ENCODE measurements at places on chromosomes 7 and 10.
A peak's percentile ranks its signal among the peaks of the same experiment; 100 is the strongest.

DNA sequence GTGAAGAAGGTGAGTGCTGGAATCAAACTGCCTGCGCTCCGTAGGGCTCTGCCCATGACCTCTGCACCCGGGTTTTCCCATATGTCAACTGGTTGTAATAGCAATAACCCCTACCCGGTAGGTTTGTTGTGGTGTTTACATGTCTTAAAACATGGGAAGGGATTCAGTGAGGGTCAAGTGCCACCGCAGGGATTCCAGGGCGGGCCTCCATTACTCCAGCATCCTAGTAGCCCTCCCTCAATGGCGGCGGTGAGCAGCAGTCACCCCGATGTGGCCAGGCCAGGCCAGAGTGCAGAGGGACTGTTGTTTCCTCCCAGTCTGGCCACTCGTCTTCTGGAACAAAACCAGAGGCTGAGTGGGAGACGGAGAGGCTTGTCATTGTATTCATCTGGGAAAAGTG, 37.6 kb upstream of the ENO4 start:
- DNase-seq, result no peak

GRCh38 chr10:122709971-122710370, 10.3 kb upstream of the C10orf120 start:
- no peak for DNase-seq

- no peak for DNase-seq
Measured at GRCh38 chr10:88254091-88254490, 329.0 kb downstream of the RNLS start.

DNA sequence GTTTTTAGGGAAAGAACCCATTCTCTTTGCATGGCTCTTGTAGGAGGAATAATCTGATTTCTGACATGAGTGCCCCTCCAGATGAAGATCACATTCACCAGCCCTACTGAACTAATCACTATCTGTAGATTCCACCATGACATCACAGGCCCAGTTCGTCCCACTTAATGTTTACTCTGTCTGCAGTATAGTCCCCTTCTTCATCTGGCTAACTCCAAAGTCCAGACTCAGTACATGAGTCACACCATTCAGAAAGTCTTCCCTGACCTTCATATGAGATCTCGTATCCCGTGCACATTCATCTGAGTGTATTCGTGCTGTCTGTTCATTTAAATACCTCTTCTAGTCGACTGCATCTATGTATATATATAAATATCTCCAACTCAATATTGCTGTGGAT, 366.5 kb upstream of the AKR1E2 start:
- DNase-seq, result no peak

GRCh38 chr7:39027491-39027890, 49.8 kb downstream of the POU6F2 start:
- no peak for DNase-seq

DNA sequence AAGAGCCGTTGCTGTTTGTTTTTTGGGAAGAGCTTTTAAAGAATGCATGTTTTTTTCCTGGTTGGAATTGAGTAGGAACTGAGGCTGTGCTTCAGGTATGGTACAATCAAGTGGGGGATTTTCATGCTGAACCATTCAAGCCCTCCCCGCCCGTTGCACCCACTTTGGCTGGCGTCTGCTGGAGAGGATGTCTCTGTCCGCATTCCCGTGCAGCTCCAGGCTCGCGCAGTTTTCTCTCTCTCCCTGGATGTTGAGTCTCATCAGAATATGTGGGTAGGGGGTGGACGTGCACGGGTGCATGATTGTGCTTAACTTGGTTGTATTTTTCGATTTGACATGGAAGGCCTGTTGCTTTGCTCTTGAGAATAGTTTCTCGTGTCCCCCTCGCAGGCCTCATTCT, 31.6 kb downstream of the PFKFB3 start:
- no peak for DNase-seq

GRCh38 chr10:29772403-29772802, 137.6 kb upstream of the SVIL start:
- no peak for DNase-seq

GRCh38 chr7:82319674-82320118, 123.9 kb downstream of the CACNA2D1 start:
- peak; percentile 62 for DNase-seq

DNA sequence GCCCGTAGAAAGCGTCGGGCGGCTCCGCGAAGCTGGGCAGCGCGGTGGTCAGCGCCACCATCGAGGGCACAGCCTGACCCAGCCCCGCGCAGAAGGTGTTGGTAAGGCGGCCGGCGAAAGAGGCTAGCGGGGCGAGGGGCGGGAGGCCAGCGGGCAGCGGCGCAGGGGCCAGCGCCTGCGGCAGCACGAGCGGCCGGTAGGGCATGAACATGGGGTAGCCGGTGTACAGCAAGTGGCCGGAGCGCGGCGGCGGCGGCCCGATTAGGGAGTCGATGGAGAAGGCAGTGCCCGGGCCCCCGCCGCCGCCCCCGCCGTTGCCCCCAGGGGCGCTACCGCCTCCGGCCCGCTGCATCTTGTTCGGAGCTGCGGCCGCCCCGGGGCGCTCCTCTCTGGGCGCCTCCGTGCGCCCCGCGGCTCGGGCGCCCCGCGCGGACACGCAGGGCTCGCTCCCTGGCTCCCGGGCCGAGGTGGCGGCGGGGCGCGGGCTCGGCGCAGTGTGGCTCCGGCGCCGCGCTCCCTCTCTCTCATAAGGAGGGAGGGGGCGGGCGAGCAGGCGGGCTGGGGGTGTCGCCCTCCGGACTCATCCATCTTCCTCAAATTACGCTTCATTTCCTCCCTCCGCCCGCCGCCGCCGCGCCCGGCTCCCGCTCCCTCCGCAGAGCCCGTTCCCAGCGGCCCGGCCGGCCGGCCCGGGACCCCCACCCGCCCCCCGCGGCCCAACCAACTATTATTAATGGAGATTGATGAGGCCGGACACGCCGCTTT, at the start of gene GBX1:
Gene GBX1 (minus strand): TSS at position 498 of the 765 bp plus-strand sequence. CDS start 146 bp downstream, at position 352.
- no peak for DNase-seq

DNA sequence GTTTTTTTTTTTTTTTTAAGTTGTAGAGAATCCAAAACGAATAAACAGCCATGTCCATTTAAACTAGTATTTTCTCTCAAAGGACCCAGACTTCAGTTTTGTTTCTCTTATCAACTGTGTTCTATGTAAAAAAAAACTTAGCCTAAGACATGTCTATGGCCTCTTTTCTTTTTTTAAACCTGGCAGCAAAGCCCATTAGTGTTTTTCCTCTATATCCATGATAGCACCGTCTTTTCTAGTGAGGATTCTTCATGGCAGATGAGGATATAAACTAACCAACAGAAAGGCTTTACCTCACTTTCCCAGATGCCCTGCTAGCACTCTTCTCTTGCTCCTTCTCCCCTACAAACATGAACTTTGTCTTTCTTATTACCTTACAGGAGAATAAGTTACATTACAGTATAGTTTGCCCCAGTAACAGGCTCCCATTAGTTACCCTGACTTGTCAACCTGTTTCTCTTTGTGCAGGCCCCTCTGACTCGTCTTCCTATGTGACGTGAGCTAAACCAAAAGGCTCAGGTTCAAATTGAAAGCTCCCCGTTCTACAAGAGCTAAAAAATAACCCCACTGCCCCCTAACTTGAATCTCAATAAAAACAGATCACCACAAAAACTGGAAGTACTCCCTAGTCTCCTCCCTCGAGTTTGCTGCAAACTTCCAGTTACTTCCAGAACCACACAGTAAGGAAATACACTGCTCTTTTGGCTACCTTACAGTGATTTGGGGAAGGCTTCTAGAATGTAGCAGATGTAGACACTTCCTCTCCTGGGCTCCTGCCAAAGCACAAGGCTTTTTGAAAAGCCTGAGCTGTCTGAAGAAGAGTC, 20.1 kb downstream of the P4HA1 start:
- peak; percentile 65 for DNase-seq

GRCh38 chr7:155269766-155270585, 27.7 kb upstream of the INSIG1 start:
- DNase-seq, result no peak

DNA sequence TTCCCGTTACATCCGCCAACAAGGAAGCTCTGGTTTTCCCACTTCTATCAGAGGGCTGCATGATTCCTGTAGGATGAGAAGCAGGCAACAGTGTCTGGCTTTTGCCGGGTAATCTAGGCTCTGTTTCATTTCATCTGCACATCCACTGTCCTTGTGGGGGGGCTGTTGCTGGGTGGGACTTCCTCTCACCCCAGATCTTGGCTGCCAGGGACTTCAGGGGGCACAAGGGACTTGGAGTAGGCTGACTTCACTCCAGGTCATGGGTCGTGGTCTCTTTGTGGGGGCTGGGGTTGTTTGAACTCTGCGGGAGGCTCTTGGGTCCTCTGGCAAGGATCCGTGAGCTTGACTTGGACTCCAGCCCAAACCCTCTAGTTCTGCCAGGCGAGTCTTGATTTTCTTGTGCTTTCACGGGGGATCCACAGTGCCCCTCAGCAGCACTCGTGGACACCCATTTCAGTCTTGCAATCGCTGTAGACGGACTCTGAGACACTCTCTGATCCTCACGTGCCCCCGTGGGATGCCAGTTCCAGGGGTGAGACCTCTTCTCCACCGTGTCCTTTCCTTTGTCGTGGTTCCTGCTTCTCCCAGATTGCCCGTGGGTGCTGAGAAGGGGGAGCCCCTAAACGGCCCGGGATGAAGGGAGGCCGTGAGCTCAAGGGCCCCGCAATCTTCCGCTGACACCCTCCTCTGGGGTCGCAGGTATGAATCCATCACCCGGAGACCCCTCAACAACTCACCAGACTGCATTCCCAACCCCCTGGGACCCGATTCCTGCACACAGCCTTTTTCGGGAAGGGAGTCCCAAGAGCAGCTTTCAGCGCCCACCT, 21.4 kb upstream of the ZNF273 start:
- DNase-seq, result no peak

DNA sequence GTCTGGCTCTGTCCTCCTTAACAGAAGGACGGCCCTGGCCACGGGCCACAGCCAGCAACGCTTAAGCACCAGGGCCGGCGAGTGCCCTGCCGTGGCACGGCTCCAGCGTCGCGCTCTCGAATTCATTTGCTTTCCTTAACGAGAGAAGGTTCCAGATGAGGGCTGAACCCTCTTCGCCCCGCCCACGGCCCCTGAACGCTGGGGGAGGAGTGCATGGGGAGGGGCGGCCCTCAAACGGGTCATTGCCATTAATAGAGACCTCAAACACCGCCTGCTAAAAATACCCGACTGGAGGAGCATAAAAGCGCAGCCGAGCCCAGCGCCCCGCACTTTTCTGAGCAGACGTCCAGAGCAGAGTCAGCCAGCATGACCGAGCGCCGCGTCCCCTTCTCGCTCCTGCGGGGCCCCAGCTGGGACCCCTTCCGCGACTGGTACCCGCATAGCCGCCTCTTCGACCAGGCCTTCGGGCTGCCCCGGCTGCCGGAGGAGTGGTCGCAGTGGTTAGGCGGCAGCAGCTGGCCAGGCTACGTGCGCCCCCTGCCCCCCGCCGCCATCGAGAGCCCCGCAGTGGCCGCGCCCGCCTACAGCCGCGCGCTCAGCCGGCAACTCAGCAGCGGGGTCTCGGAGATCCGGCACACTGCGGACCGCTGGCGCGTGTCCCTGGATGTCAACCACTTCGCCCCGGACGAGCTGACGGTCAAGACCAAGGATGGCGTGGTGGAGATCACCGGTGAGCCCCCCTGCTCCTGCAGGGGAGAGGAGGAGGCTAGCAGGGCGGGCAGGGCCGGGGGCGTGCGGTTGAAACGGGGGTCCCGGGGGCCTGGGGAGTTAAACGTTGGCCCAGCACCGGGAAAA, at the start of gene HSPB1:
Gene HSPB1 (plus strand): TSS at position 327 of the 855 bp plus-strand sequence. CDS start 40 bp downstream, at position 367.
- DNase-seq, result peak; percentile 72

DNA sequence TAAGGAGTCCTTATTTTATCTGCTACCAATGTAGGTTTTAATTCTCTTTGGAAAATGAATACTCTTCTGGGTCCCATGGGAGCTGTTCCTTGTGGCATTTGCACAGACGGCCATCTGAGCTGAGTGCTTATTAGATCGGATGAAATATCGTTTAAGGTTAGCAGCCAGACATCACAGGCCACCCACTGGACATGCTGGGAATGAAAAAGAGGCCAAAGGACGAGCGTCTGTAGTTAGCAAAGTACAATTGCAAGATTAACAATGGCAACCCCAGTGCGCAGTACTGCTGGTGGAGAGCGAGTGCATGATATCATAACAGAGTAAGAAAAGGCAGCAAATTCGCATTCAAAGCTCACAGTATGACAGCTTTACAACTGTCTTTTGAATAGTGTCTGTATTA, 28.3 kb upstream of the CREB5 start:
- no peak for DNase-seq

DNA sequence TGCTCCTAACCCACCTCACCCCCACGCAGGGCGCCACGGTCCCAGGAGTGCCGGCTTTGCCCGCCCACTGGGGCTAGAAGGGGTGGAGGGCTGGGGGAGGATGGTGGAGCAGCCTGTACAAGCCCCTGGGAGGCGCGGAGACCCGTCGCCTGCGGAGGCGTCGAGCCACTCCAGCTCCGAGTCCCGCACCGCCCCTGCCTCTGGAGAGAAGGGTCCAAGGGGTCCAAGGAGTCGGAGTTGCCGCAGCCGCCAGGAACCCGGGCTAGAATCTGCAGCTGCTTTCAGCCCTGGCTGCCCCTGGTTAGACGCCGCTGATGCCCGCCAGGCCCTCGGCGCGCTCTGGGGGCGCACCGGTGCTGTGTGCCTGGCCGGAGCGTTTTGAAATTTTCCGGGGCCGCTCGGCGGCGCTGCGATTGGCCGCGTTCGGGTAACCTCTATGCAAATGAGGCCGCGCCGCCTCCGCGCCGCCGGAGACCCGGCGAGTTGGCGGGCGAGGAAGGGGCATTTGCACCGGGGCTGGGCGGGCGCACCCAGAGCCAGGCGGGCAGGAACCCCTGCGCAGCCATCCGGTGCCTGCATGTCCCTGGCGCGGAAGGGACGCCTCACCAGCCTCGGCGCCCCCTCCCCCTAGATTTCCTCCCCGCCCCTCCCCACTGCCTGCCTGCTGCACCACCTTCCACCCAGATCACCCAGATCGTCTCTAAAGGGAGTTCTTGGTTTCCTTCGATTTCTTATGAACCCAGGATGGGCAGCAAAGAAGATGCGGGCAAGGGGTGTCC, at the start of gene HMX2:
Gene HMX2 (plus strand): TSS at position 502 of the 779 bp plus-strand sequence. CDS start 243 bp downstream, at position 745.
- no peak for DNase-seq

GRCh38 chr10:132961420-132961786, 19.0 kb upstream of the CFAP46 start:
- DNase-seq, result no peak

GRCh38 chr7:2526659-2527504, 7.3 kb downstream of the LFNG start:
- no peak for DNase-seq

DNA sequence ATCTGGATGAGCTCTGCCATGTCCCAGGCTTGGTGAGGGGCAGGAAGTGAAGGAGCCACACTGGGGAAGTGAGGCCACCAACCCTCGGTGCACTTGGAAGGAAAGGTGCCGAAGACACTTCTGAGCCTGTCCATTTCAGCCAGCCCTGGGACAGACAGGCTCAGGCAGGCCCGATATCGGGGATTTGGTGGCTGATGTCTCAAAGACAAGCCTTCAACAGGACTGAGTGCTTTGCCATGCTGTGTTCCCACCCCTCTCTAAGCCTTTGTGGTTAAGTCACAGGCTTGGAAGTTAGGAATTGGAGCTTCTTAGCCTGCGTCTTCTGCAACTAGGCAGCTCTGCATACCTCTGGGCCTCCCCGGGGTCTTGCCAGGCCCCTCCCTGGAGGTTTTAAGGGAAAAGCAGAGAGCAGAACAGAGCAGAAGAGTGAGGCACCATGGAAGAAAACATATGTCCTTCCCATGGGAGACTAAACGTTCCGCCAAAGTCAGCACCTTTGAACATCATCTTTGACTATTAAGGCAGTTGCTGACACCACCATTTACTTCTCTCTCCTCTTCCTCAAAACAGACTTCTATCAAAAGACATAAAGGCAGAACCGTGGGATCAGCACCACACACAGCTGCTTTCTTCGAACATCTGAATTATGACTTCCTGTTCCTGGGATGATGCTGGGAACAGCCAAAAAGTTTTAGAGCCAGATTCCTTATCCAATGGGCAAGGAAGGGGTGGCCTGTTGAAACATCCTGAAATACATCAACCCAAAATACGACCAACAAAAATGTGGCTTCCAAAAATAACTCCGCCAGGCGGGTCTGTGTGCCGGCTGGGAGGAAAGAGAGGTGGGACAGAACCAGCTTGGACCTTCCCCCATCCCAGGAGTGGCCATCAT, 71.8 kb downstream of the AFAP1L2 start:
- no peak for DNase-seq
